ENCODE measurements at places on chromosomes 5 and 9.

DNA sequence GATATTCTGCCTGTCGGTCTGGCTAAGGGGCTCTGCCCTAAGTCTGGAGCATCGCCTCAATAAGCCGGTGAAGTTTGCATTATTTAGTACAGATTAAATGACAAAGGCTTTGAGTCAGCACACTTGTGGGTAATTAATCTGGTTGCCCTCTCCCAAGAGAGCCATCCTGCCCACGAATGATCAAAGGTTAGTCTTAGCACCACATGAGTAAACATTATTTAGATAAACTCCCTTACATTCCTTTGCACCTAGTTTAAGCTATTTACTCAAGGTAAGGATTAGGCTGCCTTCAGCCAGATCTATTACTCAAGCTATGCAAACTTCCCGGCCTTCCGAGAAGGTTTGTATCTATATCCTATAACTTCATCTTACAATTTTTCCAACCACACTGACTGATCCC is 572.1 kb downstream of the CHSY3 start:
- no peak for DNase-seq

GRCh38 chr9:131446276-131446675 is 52.4 kb downstream of the PRRC2B start:
- no peak for DNase-seq

DNA sequence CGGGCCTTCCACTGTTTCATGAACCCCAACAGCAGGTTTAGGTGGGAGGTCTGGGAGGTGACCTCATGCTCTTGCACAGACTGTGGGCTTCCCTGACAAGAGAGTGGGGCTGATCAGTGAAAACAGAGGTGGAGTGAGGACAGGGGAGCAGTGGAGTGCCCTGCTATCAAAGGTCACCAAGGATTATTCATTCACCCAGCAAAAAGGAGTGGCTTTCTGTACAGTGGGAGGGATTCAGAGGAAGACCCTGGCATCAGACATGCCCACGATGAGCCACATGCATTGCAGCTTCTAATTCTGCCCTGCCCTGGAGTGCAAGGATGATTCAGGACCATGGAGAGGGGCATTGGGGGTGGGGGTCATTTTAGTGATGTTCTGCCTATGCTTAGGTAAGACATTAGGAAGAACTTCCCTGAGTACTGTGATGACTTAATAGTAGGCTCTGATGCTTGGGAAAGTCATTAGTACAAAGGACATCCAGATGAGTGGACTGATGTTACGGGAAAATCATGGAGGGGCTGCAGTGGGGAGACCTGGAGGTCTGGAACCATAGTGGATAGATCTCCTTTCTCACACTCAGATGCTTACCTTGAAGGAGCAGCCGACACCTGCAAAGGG is 12.8 kb downstream of the TRAF1 start:
- no peak for DNase-seq

DNA sequence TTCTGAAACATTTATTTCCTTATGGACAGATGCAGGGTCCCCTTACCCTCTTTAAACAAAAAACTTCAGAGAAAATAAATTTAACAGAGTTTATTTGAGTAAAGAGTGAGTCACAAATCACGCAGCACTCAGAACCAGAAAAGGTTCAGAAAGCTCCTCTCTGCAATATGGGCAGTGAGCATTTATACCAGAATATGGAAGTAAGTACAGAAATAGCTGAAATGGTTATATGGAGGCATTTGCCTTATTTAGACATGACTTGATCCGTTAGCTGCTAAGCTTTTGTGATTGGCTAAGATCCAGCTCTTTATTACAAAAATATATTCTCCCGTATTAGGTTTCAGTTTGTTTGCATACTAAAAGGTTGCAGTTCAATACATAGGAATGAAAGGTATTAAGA is 1554.1 kb downstream of the EFNA5 start:
- DNase-seq = no peak

GRCh38 chr9:4689021-4689420 is 9.7 kb downstream of the CDC37L1 start:
- DNase-seq = no peak

DNA sequence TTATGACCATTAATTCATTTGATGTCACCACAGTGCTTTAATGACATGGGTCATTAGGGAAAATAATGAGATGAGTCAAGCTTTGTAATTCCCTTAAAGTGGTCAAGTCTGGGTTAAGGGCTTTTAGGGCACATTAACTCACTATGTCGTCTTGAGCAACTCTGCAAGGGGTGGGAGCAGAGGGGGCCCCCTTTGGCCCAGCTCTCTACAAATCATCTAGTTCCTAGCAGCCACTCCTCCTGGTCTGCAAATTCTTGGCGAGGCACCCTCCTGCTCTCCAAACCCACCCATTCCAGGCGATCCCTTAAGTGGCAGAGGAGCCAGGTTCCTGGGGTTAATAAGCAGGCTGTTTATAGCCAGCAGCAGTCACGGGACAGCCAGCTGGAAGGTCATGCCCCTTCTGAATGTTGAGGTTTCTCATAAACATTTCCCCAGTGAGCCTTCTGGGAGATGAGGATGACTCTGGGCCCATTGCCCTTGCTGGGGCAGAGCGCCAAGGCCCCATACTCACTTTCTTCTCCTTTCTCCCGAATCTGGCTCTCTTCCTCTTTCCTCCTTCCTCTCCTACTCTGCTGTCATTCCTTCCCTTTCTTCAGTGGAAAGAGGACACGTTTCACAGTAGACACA is 14.3 kb upstream of the GPX3 start:
- no peak for DNase-seq

GRCh38 chr5:179415291-179416060 is 70.2 kb upstream of the ADAMTS2 start:
- DNase-seq = no peak

GRCh38 chr5:55982957-55983381 is 11.8 kb downstream of the IL6ST start:
- no peak for DNase-seq

- no peak for DNase-seq
Measured at GRCh38 chr5:116032094-116032517, at the start of gene ARL14EPL. Gene ARL14EPL (plus strand): TSS chr5:116032472. CDS start chr5:116051466, 18,994 bp downstream.

DNA sequence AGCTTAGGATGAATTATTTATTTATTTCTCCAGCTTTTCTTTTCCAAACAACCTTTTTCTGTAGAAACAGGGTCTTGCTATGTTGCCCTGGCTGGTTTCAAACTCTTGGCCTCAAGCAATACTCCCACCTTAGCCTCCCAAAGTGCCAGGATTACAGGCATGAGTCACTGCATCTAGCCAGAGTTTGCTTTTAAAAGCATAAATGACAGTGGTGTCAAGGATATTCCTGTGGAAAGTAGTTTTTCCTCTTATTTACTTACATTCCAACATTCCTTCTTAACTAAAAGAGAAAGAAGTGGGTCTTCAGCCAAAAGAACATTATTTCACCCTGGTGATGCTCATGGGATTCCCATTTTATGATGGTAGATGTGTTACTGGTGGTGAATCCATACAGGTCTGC is 62.4 kb downstream of the GRIA1 start:
- DNase-seq = no peak

DNA sequence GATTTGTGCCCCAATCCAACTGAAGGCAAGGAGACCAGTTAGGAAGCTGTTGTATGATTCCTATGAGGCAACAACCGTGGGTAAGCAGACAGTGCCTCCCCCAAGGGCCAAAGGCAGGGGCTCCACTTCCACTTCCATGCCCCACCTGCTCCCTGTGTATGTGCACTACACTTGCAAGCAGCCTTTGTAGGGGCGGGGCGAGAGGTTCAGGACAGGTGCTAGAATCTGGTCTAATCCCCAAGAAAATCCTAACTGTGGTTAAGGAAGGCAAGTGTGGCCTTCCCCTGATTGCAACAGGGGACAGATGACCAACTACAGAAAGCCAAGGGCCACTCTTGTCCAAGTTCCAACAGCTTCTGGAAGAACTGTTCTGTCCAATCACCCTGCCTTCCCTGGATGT is 41.7 kb downstream of the B4GALT1 start:
- DNase-seq = no peak

DNA sequence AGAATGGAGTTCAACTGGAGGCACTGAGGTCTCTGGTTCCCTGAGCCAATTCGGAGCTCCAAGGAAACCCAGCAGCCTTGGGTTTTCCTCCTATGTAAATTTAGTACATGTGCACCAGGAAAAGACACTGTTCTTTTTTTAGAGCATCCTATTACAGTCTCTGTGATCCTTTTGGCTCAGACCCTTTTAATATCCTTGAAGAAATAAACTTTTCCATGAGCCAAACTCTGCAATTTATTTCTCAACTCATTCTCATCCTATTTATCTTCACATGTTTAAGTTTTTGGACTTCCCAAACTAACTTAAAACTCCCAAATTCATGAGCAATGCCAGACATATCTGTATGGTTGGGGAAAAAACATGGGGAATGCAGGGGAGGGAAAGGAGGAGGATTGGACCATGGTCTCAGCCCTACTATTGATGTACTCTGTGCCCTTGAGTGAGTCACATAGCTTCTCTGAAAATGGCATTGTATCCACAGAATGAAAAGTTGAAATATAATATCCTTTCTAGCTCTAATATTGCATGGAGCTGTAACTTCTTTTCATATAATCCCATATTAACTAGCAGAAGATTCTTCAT is 76.6 kb downstream of the PAPPA start:
- DNase-seq = no peak

- no peak for DNase-seq
Measured at GRCh38 chr5:151675611-151676313, 11.0 kb downstream of the SPARC start.

DNA sequence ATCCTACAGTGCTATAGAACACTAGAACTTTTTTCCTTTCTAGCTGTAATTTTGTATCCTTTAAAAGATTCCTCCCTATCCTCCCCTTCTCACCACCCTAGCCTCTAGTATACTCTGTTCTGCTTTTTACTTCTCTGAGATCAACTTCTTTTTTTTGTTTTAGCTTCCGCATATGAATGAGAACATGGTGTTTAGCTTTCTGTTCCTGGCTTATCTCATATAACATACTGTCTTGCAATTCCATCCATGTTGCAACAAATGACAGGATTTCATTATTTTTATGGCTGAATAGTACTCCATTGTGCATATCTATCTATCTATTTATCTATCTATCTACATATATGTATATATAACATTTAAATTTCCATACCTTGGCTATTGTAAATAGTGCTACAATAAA is 126.0 kb upstream of the MAN2A1 start:
- no peak for DNase-seq

All from NCI-H1436 treated with DMSO at 0.1 percent for 48 hours (cell line).